Activated T-helper 1 cell treated with anti-CD3 and anti-CD28 coated beads, Interleukin-12 subunit alpha, Interleukin-12 subunit beta, Interleukin-2, Interleukin-4 antibody, amounts not matched to agents 30 ng/mL and 10 ng/mL and 1 ng/mL, durations not matched to agents 14 hours and 24 hours and 36 hours (primary cell): ENCODE measurements at places on chromosomes 4 and X. TPM values are rescaled to one million over a fixed set of nuclear protein-coding genes. Genes with fewer than 3 reads are reported as not detected.

DNA sequence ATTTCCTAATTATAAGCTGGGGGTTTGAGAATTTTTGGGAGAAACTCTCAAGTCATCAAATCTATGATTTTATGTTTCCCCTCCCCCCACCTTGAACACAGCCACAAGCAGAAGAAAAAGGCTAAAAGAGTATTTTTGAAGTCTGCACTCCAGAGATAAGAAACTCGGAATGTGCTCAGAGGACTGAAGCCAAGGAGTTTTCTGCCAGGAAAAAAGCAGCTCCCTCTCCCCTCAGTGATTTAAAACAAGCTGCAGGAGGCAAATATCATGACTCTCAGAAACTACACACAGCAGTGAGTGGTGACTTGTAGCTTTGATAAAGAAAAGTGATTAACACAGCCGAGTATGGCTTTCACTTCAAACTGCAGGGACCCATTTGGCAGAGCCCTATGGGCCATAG, 800.2 kb upstream of the FTHL17 start:
- no peaks in the 10 kb centered on the region for H3K36me3 ChIP-seq
- DNase-seq: no peak
- H3K27me3 ChIP-seq: no peaks in the 10 kb centered on the region
- no peak overlapping the region for H3K27ac ChIP-seq
- H3K4me3 ChIP-seq: no peak overlapping the region
- H3K4me1 ChIP-seq: no peaks in the 10 kb centered on the region

DNA sequence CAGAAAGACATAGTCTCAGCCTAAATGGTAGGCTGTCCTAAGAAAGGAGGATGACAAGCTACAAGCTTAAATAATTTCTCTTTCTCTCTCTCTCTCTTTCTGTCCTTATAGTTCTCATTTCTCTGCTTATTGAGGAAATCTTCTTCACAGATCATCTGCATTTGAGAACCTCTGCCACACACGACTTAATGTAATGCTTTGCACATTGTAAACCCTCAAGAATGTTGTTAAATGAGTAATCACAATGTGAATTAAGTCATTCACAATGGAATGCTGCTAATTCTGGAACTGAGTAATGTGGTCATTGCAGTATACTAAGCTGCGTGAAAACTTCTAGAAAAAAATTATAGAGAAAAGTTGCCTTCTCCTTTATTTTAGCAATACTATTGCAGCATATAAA, 508.9 kb upstream of the FTHL17 start:
- no peak overlapping the region for H3K27ac ChIP-seq
- no peaks in the 10 kb centered on the region for H3K27me3 ChIP-seq
- no peaks in the 10 kb centered on the region for H3K36me3 ChIP-seq
- H3K4me3 ChIP-seq: no peak overlapping the region

- H3K27me3 ChIP-seq: peaks cover 1% of the 10 kb centered on the region
- no peak for DNase-seq
- H3K4me3 ChIP-seq: no peak overlapping the region
- no peaks in the 10 kb centered on the region for H3K36me3 ChIP-seq
- no peak overlapping the region for H3K27ac ChIP-seq
- H3K4me1 ChIP-seq: no peaks in the 10 kb centered on the region
These were observed 37.8 kb downstream of the WNK3 start for GRCh38 chrX:54320067-54320466.

- H3K4me3 ChIP-seq: no peak overlapping the region
- no peaks in the 10 kb centered on the region for H3K4me1 ChIP-seq
- no peaks in the 10 kb centered on the region for H3K36me3 ChIP-seq
These were observed 94.7 kb upstream of the DIPK2B start for GRCh38 chrX:45295259-45295986.

- DNase-seq: no peak
- H3K4me3 ChIP-seq: no peak overlapping the region
- no peak overlapping the region for H3K27ac ChIP-seq
- no peaks in the 10 kb centered on the region for H3K36me3 ChIP-seq
These were observed 49.5 kb upstream of the GABRQ start for GRCh38 chrX:152588206-152588605.

GRCh38 chr4:19721587-19721986, 530.1 kb upstream of the SLIT2 start:
- H3K36me3 ChIP-seq: no peaks in the 10 kb centered on the region
- H3K27ac ChIP-seq: no peak overlapping the region
- H3K4me3 ChIP-seq: no peak overlapping the region

DNA sequence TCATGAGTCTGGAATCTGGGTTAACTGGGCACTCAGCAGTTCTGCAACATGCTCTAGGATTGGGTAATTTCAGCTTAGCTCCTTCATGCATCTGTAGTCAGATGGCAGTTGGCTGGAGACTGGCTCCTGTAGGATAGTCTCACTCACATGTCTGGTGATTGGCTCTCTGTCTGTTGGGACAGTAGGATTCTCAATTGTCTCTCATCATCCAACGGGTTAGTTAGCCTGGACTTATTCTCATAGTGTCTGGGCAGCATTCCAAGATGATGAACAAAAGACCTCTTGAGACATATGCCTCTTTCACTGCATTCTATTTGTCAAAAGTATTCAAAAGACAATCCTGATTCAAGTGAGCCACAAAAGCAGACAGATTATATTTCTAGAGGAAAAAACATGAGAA, 795.6 kb upstream of the GALNTL6 start:
- H3K4me1 ChIP-seq: no peaks in the 10 kb centered on the region
- no peak overlapping the region for H3K27ac ChIP-seq
- H3K4me3 ChIP-seq: no peak overlapping the region
- no peaks in the 10 kb centered on the region for H3K27me3 ChIP-seq
- DNase-seq: no peak

DNA sequence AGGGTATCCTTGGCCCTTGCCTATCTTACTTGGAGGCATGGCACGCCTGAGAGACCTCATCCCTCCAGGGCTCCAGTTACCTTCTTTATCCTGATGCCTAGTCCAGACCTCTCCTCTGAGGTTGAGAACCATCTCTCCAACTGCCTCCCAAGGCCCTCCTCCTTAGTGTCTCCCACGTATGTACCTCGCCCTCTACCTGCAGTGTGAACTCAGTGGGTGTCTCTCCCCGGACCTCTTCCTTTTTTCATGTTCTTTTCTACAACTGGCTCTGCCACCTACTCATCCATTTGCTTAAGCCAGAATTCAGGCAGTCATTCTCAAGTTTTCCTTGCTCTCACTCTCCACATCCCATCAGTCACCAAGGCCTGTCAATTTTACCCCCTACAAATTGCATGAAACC, 16.6 kb downstream of the RPS4X start:
- no peaks in the 10 kb centered on the region for H3K36me3 ChIP-seq
- no peak for DNase-seq
- no peak overlapping the region for H3K27ac ChIP-seq
- H3K4me1 ChIP-seq: no peaks in the 10 kb centered on the region
- peaks cover 11% of the 10 kb centered on the region for H3K27me3 ChIP-seq
- no peak overlapping the region for H3K4me3 ChIP-seq

DNA sequence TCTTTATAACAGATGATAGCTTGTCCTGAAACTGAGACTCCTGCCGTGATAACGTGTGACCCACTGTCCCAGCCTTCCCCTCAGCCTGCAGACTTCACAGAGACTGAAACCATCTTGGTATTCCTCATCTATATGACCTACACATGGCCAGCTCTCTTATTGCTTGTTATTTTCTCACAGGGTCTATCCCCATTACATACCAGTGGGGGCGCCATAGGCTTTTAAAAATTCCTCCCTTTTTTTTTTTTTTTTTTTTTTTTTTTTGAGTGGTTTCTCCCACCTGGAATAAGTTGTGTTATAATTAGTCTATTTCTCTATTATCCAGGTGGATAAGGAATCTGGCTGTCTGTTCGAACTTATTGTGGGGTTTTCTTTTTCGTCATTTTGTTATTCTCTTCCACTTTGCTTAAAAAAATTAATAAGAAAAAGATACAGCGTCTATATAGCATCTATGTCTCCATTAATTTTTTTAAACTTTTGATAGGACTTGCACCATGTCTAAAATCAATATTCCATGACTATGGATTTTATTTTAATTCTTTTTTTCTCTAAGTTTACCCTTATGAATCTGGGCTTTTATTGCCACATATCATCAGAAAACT, 47.2 kb downstream of the GYG2 start:
- no peaks in the 10 kb centered on the region for H3K36me3 ChIP-seq
- H3K4me3 ChIP-seq: no peak overlapping the region
- no peaks in the 10 kb centered on the region for H3K4me1 ChIP-seq
- DNase-seq: no peak

DNA sequence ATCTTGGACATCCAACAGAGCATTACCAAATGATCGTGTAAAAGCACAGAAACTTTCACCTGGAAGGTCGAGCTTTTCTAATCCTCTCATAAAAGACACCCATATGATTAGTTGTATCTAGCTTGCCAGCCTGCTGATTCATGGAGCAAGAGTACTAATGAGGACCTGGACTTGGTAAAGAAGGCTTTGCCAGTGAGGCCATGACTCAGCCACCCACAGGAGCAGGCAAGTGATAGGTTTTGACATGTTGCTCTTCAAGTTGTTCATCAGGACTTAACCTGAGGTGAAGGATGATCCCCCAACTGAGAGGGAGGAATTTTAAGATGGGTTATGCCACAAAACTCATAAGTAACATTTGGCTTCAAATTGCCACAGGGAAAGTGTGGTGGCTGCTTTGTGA, 24.7 kb upstream of the EPGN start:
- no peak for DNase-seq
- H3K4me3 ChIP-seq: no peak overlapping the region
- H3K36me3 ChIP-seq: no peaks in the 10 kb centered on the region
- H3K4me1 ChIP-seq: no peaks in the 10 kb centered on the region

GRCh38 chrX:150761819-150762216, 68.6 kb downstream of the MTMR1 start:
- no peak for DNase-seq
- peaks cover 18% of the 10 kb centered on the region for H3K36me3 ChIP-seq
- H3K27me3 ChIP-seq: no peaks in the 10 kb centered on the region
- H3K27ac ChIP-seq: no peak overlapping the region
- H3K4me1 ChIP-seq: no peaks in the 10 kb centered on the region

DNA sequence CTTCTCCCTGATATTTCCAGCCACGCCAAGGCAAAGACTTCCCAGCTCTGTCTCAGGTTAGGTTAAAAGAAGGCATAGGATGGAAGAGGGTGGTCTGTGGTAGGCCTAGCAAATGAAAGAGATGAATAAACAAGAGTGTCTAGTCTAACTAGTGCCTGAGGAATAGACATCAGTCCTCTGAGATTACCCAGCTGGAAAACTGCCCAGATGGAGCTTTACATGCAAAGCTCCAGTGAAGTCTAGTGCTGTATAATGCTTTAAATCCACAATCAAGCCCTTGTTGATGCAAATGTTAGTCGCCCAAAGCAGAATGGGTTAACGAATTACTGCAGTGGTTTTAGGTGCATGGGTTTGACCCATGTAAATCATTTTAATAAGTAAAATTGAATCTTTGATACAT, 24.8 kb upstream of the GUCY1B1 start:
- H3K27me3 ChIP-seq: no peaks in the 10 kb centered on the region
- no peak for DNase-seq
- H3K4me3 ChIP-seq: no peak overlapping the region
- no peaks in the 10 kb centered on the region for H3K36me3 ChIP-seq

GRCh38 chr4:78800965-78801364, 24.8 kb downstream of the BMP2K start:
- H3K4me3 ChIP-seq: no peak overlapping the region
- H3K27ac ChIP-seq: no peak overlapping the region
- H3K4me1 ChIP-seq: peaks cover 17% of the 10 kb centered on the region

- DNase-seq: no peak
- H3K27ac ChIP-seq: no peak overlapping the region
- H3K4me1 ChIP-seq: no peaks in the 10 kb centered on the region
- no peak overlapping the region for H3K4me3 ChIP-seq
- no peaks in the 10 kb centered on the region for H3K36me3 ChIP-seq
These were observed 34.0 kb downstream of the RNF175 start for GRCh38 chr4:153725831-153726154.

GRCh38 chrX:110143454-110144210, 140.7 kb downstream of the TMEM164 start:
- H3K27ac ChIP-seq: no peak overlapping the region
- no peak overlapping the region for H3K4me3 ChIP-seq
- no peaks in the 10 kb centered on the region for H3K4me1 ChIP-seq
- no peak for DNase-seq

DNA sequence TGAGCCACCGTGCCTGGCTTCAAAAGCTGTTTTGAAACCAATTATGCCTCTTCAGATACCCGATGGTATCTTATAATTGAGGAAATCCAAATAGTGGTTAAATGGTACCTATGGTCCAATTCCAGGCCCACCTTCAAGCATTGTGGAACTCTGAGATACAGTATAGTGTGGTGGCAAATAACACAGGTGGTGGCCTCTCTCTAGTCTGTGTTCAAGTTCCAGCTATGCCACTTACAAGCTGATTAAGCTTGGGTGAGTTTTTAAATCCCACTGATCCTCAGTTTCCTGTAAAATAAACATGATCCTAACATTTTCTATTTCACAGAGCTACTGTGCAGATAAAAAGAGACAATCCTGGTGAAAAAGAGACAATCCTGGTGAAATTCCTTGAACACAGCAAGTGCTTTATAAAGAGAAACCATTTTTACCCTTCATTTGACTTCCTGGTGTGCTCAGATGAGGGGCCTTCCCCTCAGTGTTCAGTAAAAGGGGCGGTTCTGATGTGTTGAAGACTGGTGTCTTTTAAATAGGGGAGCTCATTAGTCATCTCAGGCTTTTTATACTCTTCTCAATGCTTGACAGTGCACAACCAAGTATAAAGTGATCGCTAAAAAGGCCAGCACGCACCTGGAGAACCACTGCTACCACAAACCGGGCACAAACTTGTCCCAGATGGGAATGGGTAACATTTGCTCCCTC, 30.8 kb upstream of the CD40LG start:
- peaks cover 53% of the 10 kb centered on the region for H3K4me1 ChIP-seq
- no peaks in the 10 kb centered on the region for H3K36me3 ChIP-seq
- H3K27ac ChIP-seq: peak overlapping the region; percentile 85
- H3K27me3 ChIP-seq: no peaks in the 10 kb centered on the region
- peak overlapping the region; percentile 47 for H3K4me3 ChIP-seq

GRCh38 chrX:149259241-149259640, 245.9 kb downstream of the IDS start:
- H3K27me3 ChIP-seq: peaks cover 2% of the 10 kb centered on the region
- H3K36me3 ChIP-seq: no peaks in the 10 kb centered on the region
- H3K4me1 ChIP-seq: no peaks in the 10 kb centered on the region
- H3K27ac ChIP-seq: no peak overlapping the region
- no peak for DNase-seq
- H3K4me3 ChIP-seq: no peak overlapping the region

- DNase-seq: peak; percentile 74
- H3K4me1 ChIP-seq: peaks cover 9% of the 10 kb centered on the region
- H3K27me3 ChIP-seq: peaks cover 7% of the 10 kb centered on the region
These were observed at the start of gene SLC9A7 for GRCh38 chrX:46758956-46759644. Gene SLC9A7 (minus strand): TSS chrX:46759118. CDS start chrX:46759029, 89 bp downstream.

DNA sequence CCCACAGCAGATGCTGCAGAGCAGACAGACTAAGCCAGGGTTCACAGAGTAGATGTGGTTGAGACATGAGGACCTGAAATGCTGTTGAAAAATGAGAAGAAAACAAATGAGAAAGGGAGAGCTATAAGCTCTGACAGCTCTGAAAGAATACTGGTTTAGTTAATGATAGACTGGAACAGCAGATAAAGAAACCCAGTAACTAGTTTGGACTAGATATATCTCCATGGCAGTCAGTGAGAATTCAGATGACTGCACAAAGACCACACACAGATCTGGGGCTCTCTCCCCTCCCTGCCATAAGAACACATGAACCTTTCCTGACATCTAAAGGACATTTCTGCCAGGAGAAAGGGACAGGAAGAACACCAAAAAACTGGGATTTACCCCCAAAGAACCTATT, 8.2 kb downstream of the NAA11 start:
- no peaks in the 10 kb centered on the region for H3K4me1 ChIP-seq
- no peak overlapping the region for H3K27ac ChIP-seq
- no peak overlapping the region for H3K4me3 ChIP-seq
- DNase-seq: no peak
- no peaks in the 10 kb centered on the region for H3K27me3 ChIP-seq
- H3K36me3 ChIP-seq: no peaks in the 10 kb centered on the region

KLHL34 gene
- 0.26 and 0.42 TPM in 2 replicates for total RNA-seq

SLC10A3 gene
- 19.9 and 23.1 TPM in 2 replicates for total RNA-seq

CDX4 gene
- total RNA-seq: not detected in 2 replicates

SGMS2 gene
- total RNA-seq: 0.64 and 1.1 TPM in 2 replicates

MGAT4D gene
- total RNA-seq: not detected in 2 replicates
